ENCODE measurements at places on chromosomes 11 and 22.

- DNase-seq, result no peak
Observed at GRCh38 chr11:63961608-63962412, 12.6 kb upstream of the COX8A start.

GRCh38 chr11:12238420-12238819 lies 128.0 kb downstream of the MICAL2 start:
- DNase-seq, result no peak

GRCh38 chr22:39431821-39432251 lies 25.0 kb upstream of the MGAT3 start:
- no peak for DNase-seq

DNA sequence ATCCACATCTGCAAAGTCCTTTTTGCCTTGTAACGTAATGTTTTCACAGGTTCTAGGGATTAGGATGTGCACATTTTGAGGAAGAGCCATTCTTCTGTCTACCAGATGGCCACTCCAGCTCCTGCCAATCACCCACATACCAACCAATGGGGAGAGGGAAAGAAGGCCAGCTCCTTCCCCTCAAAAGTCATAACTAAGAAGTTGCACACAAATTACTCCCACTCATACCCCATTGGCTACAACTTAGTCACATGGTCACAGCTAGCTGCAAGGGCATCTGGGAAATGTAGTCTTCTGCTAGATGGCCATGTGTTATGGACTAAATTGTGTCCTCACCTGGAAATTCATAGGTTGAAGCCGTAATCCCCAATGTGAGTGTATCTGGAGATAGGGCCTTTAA lies 15.4 kb upstream of the MYOD1 start:
- DNase-seq, result no peak

- no peak for DNase-seq
Observed at GRCh38 chr11:134151083-134151747, 72.6 kb downstream of the NCAPD3 start.

- DNase-seq, result no peak
Observed at GRCh38 chr22:35034963-35035362, 31.0 kb upstream of the ISX start.

GRCh38 chr11:115134926-115135325 lies 369.3 kb downstream of the CADM1 start:
- no peak for DNase-seq

DNA sequence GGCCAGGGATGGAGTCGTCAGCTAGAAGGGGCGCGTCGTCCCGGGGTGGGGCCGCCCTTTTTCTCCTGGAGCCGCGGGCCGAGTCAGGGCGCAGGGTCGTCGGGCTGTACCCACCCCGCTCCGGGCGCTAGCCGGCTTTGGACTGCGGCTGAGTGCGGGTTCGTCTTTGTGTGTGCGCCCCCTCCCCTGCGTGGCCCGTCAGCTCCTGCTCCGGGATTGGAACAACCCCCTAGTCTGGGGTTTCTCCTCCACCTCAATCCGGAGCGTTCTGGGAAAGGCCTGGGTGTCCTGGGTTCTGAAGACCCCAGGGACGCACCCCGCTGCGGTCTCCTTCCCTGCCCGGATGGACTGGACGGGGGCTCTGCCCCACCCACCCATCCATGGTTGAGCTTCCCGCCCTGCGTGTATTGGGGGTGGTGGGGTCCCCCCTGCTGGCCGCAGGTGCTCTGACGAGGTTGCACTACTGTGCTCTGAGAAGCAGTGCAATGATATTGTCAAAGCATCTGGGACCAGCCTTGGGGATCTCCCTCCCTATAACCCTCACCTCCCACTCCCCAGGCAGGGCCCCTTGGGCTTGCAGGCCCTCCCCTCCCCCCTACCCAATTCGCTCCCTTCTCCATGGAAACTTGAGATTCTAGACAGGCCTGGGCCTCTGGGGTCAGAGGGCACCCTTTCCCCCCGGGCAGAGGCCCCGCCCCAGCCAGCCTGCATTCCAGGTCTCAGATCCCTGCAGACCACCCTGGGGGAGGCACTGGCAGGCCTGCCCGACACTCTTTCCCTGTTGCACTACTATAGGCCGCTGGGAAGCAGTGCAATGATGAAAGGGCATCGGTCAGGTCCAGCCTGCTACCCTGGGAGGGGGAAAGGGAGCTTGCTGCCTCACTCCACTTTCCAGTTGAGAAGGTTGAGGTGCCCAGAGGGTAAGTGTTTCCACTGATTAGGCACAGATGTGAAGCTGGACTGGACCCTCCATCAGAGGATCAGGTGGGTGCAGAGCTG lies 10.7 kb downstream of the SDF2L1 start:
- no peak for DNase-seq

DNA sequence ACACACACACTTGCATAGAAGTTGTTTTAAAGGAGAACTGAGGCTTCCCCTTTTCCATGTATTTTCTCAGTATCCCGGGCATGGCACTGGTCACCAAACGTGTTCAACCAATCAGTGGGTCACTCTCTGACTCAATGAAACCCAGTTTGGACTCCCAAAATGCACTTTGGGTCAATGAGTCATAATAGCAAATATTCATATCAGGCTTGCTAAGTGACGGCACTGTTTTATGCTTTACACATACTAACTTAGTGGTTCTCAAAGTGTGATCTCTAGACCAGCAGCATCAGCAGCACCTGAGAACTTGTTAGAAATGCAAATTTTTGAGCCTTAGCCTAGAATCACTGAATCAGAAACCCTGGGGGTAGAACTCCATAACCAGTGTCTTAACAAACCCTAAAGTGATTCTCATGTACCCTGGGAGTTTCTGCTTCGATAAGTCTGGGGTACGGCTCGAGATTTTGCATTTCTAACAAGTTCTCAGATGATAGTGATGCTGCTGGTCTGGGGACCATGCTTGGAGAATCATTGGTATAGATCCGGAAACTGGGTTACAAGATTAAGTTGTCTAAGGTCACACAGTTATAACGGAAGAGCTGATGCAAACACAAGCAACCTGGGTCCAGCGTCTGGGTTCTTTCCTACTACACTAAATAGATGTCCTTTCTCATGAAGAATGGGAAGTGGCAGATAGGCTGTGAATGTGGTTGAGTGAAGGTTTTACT lies 35.6 kb downstream of the ETS1 start:
- DNase-seq, result no peak

- DNase-seq, result no peak
Observed at GRCh38 chr22:23752750-23753149, 1.5 kb downstream of the VPREB3 start.

- DNase-seq, result no peak
Observed at GRCh38 chr11:8009856-8010255, 22.7 kb downstream of the EIF3F start.

- peak; percentile 59 for DNase-seq
Observed at GRCh38 chr11:26088391-26088790, 243.5 kb upstream of the ANO3 start.

- DNase-seq, result no peak
Observed at GRCh38 chr11:65790104-65790901, 3.4 kb downstream of the OVOL1 start.

GRCh38 chr11:105713696-105714095 lies 103.8 kb downstream of the GRIA4 start:
- DNase-seq, result no peak

DNA sequence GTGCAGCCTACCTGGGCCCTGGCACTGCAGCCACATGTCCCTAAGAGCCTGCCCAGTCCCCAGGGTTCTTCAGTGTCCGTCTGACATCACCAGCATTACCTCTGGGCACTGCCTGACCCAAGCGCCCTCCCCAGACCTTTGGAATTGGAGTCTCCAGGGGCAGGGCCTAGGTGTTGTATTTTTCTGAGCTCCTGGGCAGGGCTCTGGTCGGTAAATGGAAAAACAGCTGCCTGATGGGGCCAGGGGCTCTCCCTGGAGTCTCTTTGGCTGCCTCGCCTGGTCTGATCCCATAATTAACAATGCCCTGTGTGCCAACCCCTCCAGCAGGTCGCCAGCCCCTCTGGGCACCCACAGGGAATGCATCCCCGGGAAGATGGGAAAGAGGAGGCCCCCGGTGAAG lies 710.2 kb downstream of the BRD1 start:
- no peak for DNase-seq

DNA sequence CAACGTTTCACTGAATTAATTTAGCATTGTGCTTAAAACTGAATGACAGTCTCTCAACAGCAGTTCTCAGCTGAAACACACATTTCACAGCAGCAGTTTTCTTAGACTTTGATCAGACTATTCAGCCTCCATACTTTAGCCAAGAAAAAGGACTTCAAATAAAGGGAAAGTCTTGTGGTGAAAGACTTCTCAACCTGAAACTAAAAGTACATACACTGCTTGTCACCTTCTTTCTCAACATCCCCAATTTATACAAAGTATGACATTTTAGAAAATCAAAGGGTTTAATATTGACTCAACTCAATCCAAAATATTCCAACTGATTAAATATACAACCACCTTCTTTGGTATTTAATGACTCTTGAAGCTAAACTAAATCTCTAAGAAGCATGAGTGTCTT lies 419.0 kb downstream of the LRRC4C start:
- no peak for DNase-seq
